ENCODE measurements at places on chromosomes 7 and 10.

- DNase-seq = peak; percentile 12
These were observed 859 bp upstream of the CH25H start for GRCh38 chr10:89207801-89208551.

- DNase-seq = no peak
These were observed 887 bp downstream of the COL13A1 start for GRCh38 chr10:69802424-69803161.

GRCh38 chr7:94417306-94417705, 22.6 kb downstream of the COL1A2 start:
- peak; percentile 8 for DNase-seq

- no peak for DNase-seq
These were observed 326.5 kb downstream of the THSD7A start for GRCh38 chr7:11505471-11505985.

DNA sequence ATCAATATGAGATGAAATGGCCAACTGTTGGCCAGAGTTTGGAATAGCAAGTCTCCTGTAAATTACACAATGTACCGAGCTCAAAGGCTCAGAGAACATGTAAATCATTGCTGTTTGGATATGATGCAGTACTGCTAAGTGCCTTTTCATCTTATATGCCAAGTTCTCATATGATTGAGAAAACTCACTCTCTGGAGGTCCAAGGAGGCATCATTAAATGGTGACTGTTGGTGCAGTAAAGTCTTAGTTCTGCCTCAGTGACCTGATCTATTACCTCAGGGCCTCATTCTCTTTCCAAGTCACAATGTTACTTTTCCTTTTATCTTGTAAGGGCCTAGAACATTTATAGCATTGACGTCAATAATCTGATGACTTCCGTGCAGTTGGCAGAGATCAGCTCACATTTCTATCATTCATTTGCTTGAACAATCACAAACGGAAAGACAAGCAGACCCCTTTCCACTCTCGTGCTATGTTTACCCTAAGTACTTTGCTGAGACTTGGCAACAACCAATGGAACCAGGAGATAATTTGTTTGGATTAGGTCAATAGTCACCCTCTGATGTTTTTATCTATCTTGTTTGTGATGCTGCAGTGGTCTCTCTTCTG, 32.6 kb upstream of the PDK4 start:
- DNase-seq = peak; percentile 23

- DNase-seq = no peak
These were observed 86.6 kb upstream of the PDK4 start for GRCh38 chr7:95682913-95683312.

GRCh38 chr7:78264105-78264504, 465.5 kb downstream of the PHTF2 start:
- no peak for DNase-seq

- DNase-seq = no peak
These were observed 63.4 kb downstream of the KIAA1549 start for GRCh38 chr7:138917771-138918170.

GRCh38 chr7:87253589-87254087, 34.1 kb upstream of the TMEM243 start:
- DNase-seq = no peak

- DNase-seq = no peak
These were observed 182.8 kb downstream of the MAD1L1 start for GRCh38 chr7:2049782-2050510.

DNA sequence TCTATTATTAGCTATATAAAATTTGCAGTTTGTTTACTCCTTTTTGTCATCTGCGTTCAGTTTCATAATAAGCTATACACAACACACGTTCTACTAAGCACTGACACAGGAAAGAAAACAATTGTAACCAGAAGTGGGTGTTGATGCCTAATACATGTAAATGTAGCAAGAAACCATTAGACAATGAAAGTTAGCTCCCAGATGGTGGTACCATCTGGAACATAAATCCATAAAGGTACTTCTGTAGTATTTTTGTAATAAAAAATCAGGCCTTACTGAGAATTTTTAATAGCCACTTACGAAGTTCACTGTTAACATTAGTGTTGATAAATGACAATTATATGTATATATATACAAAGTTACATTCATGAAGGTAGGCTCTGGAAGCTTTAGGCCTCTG, 194.7 kb downstream of the KCND2 start:
- no peak for DNase-seq

GRCh38 chr10:13404305-13404759, 56.2 kb upstream of the SEPHS1 start:
- DNase-seq = no peak

GRCh38 chr10:79185796-79186374, 117.1 kb downstream of the ZMIZ1 start:
- DNase-seq = no peak

- no peak for DNase-seq
These were observed 108.0 kb upstream of the EFCAB10 start for GRCh38 chr7:105689067-105689819.

DNA sequence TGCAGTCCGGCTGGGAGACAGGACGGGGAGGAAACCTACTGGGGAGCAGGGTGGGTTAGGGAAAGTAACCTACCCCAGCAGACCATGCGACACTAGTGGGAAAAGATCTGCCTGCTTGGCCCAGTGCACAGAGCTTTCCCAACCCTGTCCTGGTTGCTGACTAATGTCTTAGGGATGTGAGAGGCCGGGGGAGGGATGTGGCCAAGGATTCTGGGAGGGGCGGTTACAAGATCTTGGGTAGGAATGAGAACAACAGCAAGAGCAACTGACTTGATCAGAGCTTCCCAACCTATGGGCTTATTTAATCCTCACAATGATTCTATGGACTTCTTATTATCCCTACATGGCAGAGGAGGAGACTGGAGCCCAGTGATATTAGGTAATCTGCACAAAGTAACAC, 24.0 kb upstream of the EIF5AL1 start:
- no peak for DNase-seq

- no peak for DNase-seq
These were observed 6.8 kb upstream of the CDH23 start for GRCh38 chr10:71389768-71390460.

DNA sequence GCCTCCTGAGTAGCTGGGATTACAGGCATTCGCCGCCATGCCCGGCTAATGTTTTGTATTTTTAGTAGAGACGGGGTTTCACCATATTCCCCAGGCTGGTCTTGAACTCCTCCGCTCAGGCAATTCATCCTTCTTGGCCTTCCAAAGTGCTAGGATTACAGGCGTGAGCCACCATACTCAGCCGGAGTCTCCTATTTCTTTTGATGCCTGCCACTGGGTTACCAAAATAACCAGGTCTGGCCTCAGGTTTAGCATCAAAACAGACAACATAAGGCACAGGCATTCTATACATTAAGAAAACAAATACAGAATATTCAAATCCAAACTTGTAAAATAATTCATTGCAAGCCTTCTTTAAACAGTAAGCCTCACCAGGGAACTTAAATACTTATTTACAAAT, 289.8 kb upstream of the IMMP2L start:
- DNase-seq = no peak

- peak; percentile 51 for DNase-seq
These were observed 33.1 kb downstream of the HBP1 start for GRCh38 chr7:107201795-107202450.

DNA sequence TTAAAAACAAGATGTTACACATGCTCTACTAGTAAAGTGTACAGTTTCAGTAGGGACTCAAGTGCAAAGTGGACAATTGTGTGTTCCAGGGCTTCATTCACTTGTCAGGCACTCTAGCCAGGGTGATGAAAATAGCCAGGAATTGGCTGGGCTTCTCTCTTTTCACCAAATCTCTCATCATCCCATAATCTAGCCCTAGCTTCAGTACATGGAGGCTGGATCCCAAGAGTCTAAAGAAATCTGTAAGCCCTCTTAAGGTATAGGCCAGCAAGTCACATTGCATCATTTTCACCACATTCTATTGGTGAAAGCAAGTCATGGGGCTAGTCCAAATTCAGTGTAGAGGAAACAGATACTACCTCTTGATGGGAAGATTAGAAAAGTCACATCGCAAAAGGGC, 47.3 kb upstream of the C1GALT1 start:
- no peak for DNase-seq

DNA sequence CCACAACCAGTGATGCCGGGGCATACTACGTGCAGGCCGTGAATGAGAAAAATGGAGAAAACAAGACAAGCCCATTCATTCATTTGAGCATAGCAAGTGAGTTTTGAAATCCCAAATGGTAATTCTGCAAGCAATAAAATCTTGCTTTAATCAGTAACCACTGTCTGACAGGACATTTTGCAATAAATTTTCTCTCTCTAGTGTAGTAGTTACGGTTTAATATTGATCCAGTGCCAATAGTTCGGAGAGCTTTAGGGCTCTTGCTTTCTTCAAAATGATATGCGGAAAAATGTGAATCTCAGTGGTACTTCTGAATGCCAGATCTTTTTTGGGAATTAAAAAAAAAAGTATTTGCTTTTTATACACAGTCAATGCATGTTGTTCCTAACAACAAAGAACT, 520.4 kb downstream of the SDK1 start:
- DNase-seq = no peak

- DNase-seq = no peak
These were observed 186.4 kb upstream of the NFE2L3 start for GRCh38 chr7:25965405-25966123.

DNA sequence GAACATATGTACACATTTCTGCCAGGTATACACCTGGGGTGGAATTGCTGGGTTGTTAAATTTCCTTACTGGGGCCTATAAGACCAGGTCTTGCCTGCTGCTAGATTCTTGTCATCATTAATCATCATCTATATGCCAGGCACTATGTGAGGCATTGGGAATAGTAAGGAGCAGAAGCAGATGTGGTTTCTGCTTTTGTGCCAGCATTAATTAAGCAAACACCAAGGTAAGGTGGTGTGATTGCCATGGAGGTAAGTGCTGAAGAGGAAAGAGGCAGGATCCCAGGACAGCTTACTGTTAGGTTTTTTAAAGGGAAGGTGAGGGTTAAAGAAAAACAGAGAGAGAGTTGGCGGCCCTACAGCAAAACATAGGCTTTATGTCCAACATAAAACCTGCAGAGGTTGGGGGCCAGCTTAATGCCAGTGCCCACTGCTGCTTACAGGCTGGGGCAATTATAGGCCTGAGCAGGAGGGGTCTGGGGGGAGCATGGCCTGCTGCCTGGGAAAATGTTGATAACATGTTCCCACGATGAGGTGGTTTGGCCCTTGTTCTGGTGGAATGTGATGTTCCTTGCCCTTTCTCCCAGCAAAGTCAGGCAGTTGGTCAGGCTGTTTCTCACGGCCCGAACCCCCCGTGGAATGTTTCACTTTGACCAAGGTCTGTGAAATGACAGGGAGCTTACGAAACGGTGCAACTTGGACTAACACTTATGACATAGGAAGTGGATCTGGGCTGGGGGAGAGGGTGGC, 93.9 kb downstream of the RBM20 start:
- DNase-seq = no peak

DNA sequence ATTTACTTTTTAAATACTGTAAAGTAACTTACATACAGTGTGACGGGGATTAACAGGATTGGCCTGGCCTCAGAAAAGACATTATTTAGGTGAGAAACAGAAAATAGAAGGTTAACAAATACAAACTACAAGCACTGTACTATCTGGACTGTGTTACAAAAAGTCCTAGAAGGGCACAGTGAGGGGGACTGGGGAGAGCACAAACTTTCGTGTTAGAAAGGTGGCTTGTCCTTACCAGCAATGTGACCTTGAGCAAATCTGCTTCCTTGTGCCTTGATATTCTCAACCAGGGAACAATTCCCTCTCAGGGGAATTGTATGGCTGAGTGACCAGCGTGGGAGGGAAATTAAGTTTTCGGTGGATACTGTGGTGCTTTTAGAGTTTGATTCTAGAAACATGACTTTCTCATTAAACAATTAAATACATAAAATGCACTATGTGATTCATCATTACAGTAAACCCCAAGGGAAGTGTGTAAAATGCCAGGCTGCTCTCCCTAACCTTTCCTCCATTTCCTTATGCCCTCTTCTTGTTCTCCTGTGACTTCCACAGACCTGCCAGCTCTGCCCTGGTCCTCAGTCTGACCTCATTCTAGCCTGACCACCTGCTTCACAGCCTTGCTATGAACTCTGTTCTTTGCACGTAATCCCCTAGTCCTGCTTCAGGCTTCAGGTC, 57.7 kb downstream of the OSBPL3 start:
- DNase-seq = no peak

- DNase-seq = no peak
These were observed 1.0 kb downstream of the INMT start for GRCh38 chr7:30752979-30753378.

GRCh38 chr10:124740369-124741280, 3.6 kb downstream of the FAM53B start:
- DNase-seq = no peak

- no peak for DNase-seq
These were observed 33.4 kb upstream of the C1GALT1 start for GRCh38 chr7:7148798-7149481.

DNA sequence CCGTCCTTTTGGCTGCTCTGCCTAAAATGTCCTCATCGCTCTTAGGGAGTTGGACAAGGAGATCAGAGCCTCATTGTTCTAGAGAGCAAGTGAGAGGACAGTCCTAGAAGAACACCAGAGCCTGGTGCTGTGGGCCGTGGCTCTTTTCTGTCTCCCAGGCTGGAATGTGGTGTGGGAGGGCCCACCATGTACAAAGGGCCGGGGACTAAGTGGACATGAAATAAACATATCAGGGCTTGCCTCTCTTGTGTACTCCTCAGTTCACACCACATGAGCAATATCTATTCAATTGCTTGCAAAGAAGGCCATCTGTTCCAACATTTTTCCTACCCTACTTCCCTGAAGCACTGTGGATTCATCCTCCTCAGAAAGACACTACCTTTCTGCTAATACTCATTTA, 510.4 kb downstream of the SUGCT start:
- DNase-seq = no peak

DNA sequence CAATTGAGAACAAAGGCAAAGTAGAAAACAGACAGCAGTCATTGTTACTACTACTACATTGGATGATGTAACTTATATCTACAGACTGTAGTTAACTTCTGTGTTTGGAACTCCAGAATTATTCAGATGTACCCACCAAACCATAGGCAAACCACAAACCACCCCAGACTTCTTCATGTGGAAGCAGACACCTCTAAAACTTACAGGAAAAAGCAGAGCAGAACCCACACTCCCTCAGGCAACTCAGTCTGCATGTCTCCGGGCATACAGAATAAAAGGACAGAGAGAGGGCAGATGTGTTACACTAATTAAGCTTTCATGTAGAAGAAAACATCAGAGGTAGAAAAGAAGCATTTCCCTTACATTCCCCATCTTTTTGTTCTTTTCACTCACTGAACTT, 9.0 kb downstream of the LSM5 start:
- DNase-seq = no peak

- DNase-seq = no peak
These were observed 251.2 kb upstream of the FZD1 start for GRCh38 chr7:91013078-91013477.

Data from NCI-H345 (cell line).